ENCODE measurements at places on chromosomes 2 and 18. TPM values are rescaled to one million over a fixed set of nuclear protein-coding genes. Genes with fewer than 3 reads are reported as not detected.
A peak's percentile ranks its signal among the peaks of the same experiment; 100 is the strongest.

GRCh38 chr2:205996161-205996560 is 89.8 kb downstream of the INO80D start:
- no peak for DNase-seq

DNA sequence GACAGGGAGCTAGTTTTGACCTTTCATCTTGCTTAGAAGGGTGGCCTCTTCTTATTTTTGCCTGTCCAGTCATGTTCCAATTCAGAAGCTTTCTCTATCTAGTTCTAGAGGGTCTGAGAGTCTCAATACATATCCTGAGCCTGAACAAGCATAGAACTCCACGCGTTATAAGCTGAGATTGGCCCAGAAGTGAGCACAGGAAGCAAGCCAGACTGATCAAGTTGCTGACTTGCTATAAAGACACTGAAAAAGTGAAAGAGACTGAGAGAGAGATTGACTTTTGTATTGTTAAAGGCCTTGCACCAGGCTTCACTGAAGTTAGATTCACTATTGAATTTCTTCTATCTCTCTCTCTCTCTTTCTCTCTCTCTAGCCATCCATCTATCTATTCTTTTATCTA is 142.7 kb upstream of the DOCK10 start:
- DNase-seq = no peak

- DNase-seq = no peak
These were observed 36.9 kb downstream of the RAPH1 start for GRCh38 chr2:203498161-203498560.

GRCh38 chr2:96875498-96876268 is 5.8 kb upstream of the SEMA4C start:
- no peak for DNase-seq

LDAH gene
- 31.3 TPM for total RNA-seq

- no peak for DNase-seq
These were observed 69.6 kb upstream of the UGP2 start for GRCh38 chr2:63772061-63772460.

DNA sequence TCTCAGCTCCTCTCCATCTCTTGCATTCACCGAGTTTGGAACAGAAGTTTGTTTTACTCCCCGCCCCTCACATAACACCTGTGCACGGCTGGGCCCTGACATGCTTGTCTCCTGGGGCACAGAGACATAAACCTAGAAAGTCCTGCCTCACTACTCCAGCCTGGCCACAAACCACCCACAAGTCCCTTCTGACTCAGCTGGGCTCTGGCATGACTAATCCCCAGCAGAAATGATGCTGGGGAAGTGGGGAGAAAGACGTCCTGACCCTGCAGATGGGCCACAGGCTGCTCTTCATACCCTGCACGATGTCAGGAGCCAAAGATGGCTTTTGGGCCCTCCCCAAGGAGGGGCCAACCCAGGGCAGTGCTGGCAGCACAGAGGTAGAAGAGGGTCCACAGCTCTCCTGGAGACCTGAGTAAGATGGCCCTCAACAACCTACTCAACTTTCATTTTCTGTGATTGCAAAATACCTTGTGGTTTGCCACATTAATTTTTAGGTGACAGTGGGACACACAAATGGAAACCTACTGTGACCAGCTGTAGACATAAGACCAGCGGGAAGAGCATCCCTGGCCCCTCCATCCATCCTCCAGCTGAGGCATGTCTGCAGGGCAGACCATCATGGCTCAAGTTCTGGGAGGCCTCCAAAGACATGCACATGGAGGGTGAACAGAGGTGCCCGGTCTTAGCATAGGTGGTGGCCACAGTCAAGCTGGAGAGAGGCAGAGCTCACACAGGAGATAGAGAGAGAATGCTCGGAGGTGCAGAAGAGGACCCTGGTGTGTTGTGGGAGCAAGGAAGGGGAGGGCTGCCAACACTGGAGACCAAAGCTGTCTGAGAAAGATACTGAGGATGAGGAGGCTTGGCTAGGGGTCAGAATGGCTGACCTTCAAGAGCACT is 40.0 kb downstream of the DNMT3A start:
- DNase-seq = peak; percentile 66

DNA sequence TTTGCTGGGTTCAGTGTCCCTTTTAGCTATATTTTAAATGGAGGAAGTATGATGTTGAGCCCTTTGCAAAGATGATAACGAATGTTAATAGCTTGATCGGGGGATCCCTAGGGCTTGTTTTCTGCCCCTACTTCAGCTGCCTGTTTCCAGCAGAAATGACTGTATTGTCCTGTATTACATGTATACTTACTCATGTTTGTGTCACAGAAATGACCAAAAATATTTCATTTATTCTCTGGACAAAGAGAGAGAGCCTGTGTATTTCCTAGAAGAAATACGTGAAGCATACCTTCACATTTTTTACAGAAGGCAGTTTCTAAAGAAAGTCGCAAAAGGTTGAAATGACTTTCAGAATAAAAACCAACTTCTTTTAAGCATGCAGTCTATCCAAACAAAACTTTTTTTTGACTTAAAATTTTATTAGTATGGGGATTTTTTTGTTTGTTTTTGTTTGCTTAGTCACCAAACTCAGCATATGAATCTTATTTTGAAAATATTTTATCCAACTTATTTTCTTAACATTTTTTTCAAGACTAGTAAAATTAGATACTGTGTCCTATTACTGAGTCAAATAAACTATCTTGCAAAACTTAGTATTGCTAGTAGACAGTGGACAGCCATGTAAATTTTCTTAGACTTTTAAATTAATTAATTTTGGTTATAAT is 68.9 kb downstream of the PTRHD1 start:
- no peak for DNase-seq

RNF144A gene
- total RNA-seq = 1.6 TPM

DNA sequence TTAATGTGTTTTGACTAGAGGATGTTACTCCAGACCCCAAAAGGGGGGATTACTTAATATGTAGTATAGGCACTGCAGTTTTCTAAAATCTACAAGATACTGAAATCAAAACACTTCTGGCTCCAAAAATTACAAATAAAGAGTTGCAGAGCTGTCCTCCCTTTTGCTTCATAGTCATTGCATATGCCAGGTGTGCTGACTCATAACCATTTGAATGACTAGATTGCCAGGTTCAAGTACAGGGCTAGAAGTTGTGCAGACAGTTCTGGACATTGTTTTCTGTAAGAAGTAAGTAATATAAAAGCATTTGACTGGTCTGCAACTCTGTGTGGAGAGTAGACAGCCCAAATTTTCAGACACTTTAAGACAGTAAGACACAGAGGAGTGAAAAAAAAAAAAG is 6.7 kb downstream of the CWC22 start:
- no peak for DNase-seq

GPR17 gene
- not detected for total RNA-seq

GRCh38 chr2:58842501-58843155 is 601.5 kb upstream of the FANCL start:
- DNase-seq = no peak

GRCh38 chr2:217980591-217980990 is 22.2 kb downstream of the TNS1 start:
- DNase-seq = no peak

RNU2-63P gene
- total RNA-seq = 8.9 TPM

NXPH2 gene
- total RNA-seq = not detected

DNA sequence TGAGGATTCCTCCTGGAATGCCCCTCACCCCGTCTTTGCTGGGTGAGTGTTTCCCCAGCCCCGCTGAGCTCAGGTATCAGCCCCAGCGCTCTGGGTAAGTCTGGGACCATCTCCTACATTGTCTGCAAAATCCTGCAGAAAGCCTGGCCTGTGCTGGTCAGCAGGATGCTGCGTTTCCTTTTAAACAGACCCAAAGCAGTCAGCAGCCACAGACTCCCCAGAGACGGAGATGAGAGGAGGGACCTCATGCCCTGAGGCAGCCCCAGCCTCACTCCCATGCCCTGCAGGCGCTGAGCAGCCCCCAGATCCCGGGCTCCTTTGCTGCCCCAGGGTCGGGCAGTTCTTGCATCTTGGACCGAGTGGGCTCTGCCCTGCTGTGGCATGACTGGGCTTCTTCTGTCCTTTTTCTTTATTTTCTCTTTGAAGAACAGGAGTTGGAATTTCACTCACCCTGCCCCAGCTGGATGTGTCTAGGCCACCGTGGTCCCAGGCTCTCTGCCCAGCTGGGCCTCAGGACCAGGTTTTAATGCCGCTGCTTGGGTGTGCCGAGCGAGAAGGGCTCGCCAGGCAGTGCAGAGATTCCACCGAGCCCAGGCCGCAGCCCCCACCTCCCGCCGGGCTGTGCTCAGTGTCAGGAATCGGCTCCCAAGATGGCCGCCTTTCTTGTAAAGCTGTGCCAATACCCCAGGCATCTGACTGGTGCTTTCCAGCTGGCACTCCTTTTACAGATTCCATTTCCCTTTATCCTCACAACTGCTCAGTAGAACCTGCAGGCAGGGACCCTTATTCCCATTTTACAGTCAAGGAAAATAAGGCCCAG is 43.6 kb downstream of the ODC1 start:
- DNase-seq = no peak

SIX3 gene
- not detected for total RNA-seq

GRCh38 chr2:177326005-177326404 is 61.5 kb upstream of the NFE2L2 start:
- DNase-seq = no peak

DNA sequence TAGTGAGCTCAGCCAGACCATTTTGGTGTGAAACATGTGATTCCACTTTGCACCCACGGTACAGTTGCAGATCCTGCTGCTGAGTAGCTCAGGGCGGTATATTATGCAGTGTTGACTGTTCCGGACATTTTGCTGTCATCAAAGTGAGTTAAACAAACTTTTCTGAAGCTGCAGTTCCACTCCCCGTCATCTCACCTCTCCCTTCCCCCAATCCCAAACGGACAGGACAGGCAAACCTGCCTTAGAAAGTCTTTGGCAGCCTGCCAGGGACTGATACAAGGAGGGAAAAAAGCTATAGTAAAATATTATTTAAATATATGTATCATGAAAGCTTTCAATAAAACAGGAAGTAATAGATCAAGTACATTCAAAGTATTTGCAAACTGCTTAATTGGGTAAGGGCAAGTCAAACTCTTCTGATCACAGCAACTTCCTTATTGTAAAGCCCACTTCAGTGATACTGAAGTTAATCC is 35.5 kb upstream of the SP5 start:
- DNase-seq = no peak

- no peak for DNase-seq
These were observed 745.9 kb upstream of the SLC8A1 start for GRCh38 chr2:41197781-41198180.

HOXD13 gene
- not detected for total RNA-seq

ARHGAP15 gene
- total RNA-seq = 198 TPM

GRCh38 chr2:98149333-98149697 is 62.3 kb downstream of the VWA3B start:
- no peak for DNase-seq

DNA sequence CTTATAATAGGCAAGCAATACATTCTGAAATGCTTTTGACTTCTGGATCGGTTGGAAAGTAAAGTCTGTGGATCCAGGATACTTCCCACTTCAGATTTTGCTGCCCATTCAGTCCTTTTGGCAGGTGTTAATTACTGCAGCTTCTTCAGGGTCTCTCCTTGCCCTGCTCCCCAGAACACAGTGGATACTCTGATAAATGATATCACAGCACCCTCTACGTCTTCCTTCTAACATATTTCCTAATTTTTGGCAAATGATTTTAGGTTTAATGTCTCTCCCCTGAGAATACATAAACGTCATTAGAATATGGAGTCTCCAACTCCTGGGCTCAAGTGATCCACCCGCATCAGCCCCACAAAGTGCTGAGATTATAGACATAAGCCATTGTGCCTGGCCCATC is 249.8 kb downstream of the NYAP2 start:
- no peak for DNase-seq

- no peak for DNase-seq
These were observed 3.3 kb downstream of the UGT1A9 start for GRCh38 chr2:233674995-233675394.

GRCh38 chr2:233982421-233983121 is 65.4 kb downstream of the TRPM8 start:
- no peak for DNase-seq

GRCh38 chr2:29923110-29923721 is 1.8 kb upstream of the ALK start:
- DNase-seq = peak; percentile 52

AMER3 gene
- not detected for total RNA-seq

DNA sequence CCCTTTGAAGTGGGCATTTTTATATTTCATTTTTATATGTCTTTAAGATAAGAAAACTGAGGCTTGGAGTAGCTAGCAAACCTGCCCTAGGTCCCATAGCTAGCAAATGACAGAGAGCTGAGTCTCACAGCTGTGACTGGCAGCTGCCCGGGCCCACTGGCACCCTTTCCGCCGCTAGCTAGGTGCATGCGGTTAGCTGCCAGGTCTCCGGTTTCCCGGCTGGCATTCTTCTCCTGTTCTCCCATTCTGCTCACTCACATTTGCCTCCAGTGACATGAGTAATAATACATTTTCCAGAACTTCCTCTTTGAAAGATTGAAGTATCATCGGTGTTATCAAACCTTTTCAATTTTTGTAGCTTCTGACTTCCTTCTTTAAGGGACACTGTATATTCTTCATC is 38.7 kb downstream of the MTCL1 start:
- no peak for DNase-seq

DNA sequence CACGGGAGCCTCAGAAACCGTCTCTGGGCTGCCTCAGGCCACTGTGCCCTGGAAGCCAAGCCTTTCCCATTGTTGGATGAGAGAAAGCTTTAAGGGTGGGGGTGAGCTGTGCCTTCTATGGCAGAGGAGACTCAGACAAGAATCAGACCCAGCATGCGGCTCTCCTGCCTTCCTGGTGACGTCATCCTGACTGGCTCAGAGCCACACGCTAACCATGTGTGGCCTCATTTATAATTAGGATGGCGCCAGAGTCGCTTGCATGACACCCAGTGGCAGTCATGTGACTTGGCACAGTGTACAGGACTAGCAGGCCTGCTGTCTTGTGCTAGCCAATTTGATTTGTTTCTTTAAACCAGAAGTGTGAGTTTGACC is 99.1 kb downstream of the SH3BP4 start:
- DNase-seq = peak; percentile 56

DNA sequence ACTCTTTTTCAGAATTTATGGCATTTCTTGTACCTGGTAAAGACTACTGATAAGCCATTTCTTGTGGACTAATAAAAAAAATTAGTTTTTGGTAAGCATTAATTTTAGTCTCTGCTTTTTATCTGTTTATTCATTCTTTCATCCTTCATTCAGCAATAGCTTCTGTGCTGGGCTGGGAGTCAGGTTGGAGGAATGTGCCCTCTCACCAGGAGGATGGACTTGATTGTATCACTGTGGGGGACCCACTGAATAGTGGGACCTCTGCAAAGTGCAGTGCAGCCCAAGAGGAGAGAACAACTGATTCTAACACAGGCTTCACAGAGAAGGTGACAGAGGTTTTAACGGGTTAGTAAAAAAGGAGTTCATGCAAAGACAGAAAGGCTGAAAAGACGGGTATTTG is 39.1 kb downstream of the CDC42EP3 start:
- DNase-seq = no peak

DNA sequence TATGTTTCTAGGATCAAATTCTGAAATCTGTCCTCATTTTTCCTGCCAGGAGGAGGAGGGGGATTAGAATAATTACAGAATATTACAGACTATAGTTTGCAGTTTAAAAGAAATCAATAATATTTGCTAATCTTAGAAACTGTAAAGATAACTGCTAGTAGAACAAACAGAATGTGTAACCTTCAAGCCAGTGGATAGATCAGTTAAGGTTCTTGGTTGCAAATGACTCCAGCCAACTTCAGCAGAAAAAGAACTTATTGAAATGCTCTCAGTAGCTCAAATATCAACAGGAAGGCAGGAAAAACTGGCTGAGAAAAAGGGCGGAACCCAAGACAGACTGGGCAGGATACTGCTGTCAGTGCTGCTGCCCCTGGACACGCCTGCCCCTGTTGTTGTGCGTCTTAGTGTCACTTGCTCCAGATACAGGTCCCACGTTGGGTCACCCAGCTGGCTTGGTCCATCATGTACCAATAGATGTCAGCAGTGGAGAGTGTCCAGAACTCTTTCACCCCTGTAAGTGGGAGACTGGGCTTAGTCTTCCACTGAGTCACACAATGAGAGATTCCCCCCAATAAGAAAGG is 10.2 kb downstream of the NMUR1 start:
- no peak for DNase-seq
